ENCODE measurements at places on chromosomes 16 and 17. TPM values are rescaled to one million over a fixed set of nuclear protein-coding genes. Genes with fewer than 3 reads are reported as not detected.

Gene SLC16A6
- 3.0 TPM for total RNA-seq

GRCh38 chr16:85182774-85183173 is 70.5 kb upstream of the CIBAR2 start:
- DNase-seq: no peak

- no peak for DNase-seq
Observed at GRCh38 chr16:56966093-56966475, 4.3 kb downstream of the CETP start.

GRCh38 chr17:11109106-11109505 is 131.9 kb upstream of the SHISA6 start:
- no peak for DNase-seq

Gene AMZ2
- total RNA-seq: 83.2 TPM

DNA sequence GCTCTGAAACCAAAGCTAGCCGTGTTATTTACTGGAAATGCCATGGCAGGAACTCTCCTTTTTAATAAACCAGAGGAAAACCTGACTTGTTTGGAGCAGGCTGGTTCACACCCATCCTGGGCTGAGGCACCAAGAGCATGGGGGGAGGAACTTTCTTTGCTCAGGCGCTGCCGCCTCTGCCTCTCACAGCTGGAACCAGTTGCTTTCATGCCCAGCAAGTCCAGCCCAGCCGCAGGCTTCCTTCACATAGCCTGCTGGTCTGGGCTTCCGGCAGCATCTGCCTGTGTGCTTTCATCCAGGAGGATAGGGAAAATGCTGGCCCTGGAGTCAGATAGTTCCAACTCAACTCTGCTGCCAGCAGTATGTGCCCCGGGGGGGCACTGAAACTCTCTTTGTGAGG is 88.1 kb upstream of the ASIC2 start:
- DNase-seq: no peak

Gene TMEM238L
- 12.4 TPM for total RNA-seq

GRCh38 chr17:21397341-21398190 is 21.4 kb downstream of the KCNJ12 start:
- DNase-seq: no peak

GRCh38 chr17:60390925-60391470 is 935 bp downstream of the USP32 start:
- no peak for DNase-seq

GRCh38 chr16:8798535-8799157 is 1.0 kb downstream of the PMM2 start:
- no peak for DNase-seq

Gene KRTAP4-6
- total RNA-seq: not detected

Gene VTN
- total RNA-seq: 1.0 TPM

Gene CRHR1
- not detected for total RNA-seq

Gene HS3ST4
- not detected for total RNA-seq

DNA sequence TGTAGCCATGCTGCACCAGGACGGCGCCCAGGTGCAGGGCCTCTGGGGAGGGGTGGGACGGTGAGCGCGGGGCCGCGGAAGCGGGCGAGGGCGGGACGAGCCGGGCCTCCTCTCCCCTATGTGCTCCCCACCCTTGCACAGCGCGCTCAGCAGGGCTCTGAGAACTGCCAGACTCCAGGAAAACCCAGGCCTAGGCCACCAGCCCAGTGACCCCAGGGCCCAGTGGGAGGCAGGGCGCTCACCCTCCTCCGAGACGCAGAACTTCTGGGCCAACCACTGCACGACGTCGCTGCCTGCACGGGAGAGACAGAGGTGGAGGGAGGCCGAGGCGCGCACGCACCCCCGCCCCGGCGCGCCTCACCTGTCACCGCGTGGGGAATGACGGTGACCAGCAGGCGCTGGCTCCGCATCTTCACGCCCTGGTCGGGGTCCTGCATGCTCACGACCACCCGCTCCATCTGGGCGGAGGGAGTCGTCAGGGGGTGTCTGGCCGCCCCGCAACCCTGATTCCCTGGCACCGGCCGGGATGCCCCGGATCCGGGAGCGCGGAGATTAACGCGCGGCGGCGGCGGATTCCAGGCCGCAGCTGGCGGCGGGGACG is 603 bp downstream of the RGS11 start:
- DNase-seq: no peak

Gene HIGD1B
- 3.2 TPM for total RNA-seq

Gene LDHD
- total RNA-seq: 16.9 TPM

- no peak for DNase-seq
Observed at GRCh38 chr16:68790130-68790761, 53.1 kb upstream of the TANGO6 start.

DNA sequence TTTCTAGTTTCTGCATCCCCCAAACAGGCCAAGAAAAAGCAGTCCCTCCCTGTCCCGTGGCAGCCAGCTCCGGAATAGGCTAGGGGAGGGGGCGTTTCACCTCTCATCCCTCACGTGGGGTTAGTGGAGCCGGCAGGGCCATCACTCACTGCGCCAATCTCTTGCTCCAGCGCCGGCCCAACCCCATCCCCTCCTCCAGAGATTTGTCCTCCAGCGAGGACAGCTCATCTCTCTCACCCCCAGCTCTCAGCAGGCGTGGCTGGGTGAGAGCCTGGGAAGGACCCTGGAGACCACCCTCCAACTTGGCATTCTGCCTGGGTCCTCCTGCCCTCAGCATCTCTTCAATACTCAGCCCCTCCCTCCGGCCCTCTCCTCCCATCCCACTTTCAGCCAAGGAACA is 74.1 kb downstream of the TMEM132E start:
- DNase-seq: no peak

DNA sequence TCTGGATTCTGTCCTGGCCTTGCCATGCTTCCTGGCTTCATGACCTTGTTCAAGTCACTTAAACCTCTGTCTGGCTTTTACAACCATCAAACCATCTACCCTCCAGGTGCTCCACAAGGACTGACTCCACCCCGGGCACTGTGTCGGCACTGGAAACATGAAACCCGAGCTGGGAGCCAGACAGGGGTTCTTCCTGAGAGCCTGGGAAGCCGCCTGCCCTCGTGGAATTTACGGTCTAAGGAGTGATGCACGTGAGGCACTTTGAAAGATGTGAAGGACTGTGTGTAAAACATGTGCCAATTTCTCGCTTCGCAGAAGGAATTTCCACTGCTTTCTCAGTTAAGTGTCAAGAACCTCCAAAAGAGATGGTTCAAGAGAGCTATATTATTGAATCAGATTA is 11.6 kb downstream of the CDK5R1 start:
- DNase-seq: no peak

GRCh38 chr17:66343531-66344078 is 41.2 kb downstream of the PRKCA start:
- no peak for DNase-seq
